ENCODE measurements at places on chromosomes 3 and 15.

DNA sequence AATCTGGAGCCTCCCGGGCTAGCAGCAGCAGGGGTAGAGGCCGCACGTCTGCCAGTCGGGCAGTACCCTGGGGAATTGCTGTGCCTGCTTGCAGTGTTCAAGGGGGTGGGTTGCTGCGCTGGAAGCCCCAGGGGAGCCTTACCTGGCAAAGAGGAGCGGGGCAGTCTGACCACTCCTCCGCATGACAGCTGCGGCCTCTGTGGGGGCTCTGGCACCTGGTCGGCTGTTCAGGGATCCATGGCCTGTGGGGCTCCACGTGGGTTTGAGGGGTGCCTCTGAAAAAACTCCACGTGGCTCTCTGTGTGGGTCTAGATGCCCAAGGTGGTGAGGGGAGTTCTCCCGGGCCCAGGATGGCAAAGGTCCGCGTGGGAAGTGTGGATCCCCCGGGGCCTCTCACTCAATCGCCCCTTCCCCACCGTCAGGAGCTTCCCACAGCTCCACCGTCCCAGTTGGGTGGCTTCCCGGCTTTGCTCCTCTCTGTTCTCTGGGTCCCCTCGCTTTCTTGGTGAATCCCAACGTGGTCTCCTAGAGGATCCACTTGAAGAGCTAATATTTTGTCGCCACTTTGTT is 184.5 kb downstream of the EFHB start:
- DNase-seq = no peak

- no peak for DNase-seq
Measured at GRCh38 chr15:58473724-58474123, 41.9 kb downstream of the LIPC start.

GRCh38 chr15:89367485-89368451 is 33.1 kb upstream of the POLG start:
- no peak for DNase-seq

- no peak for DNase-seq
Measured at GRCh38 chr3:186693843-186694242, 23.3 kb upstream of the KNG1 start.

DNA sequence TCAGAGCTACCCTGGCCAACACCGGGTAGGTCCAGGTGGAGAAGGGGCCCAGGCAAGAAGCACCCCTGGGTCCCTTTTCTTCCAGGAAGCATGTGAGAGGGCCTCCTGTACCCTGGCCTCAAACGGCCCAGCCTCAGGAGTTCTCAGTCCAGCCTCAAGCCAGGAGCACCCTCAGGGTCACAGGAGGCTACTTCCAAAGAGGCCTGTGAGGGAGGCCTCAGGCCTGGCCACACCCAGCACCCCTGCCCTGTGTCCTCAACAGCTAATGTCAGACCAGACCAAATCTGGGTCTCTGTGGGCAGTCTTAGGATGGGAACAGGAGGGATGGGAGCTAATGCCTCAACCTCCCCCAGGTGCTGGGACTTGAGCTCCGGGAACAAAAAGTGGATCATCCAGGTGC is 23.5 kb downstream of the PTH1R start:
- no peak for DNase-seq

GRCh38 chr15:62075595-62076277 is 9.0 kb downstream of the C2CD4A start:
- no peak for DNase-seq

- DNase-seq = no peak
Measured at GRCh38 chr3:138938877-138939560, 7.9 kb downstream of the FOXL2 start.

GRCh38 chr3:277873-278272 is 81.3 kb downstream of the CHL1 start:
- DNase-seq = no peak

GRCh38 chr15:31296646-31297574 is 29.7 kb upstream of the KLF13 start:
- no peak for DNase-seq

- no peak for DNase-seq
Measured at GRCh38 chr3:120983841-120984240, 75.8 kb downstream of the STXBP5L start.

GRCh38 chr15:26113296-26113695 is 250.2 kb upstream of the ATP10A start:
- DNase-seq = no peak

DNA sequence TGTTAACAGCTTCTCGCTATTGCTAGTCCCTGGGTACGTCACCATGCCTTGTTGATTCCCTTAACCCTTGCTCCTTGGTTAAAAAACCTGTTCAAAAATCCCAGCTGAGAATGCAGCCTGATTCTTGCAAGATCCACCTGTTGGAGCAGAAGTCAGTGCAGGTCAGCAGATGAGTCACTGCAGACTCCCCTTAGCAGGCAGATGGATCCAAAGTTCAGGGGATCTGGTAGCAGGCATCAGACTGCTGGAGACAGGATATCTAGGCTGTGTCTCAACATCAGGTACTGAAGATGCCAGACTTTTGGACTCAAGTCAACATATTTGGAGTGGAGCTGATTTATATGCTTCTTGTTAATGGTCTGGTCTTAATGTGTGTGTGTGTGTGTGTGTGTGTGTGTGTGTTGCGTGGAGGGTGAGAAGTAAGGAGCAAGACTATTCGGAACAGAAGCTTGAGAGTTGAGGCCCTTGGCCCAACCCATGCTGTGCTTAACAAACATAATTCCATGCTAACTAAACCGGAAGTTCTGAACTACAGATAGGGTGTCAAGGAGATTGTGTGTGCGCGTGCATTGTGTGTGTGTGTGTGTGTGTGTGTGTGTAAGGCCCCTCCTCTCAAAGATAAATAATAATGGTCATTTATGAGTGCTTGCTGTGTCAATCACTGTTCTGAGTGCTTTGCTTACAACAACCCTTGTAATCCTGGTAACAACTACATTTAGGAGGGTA is 1.0 kb upstream of the C3orf52 start:
- no peak for DNase-seq

- no peak for DNase-seq
Measured at GRCh38 chr15:77706482-77707244, 74.0 kb upstream of the LINGO1 start.

GRCh38 chr3:164539215-164539614 is 539.1 kb downstream of the SI start:
- DNase-seq = no peak

DNA sequence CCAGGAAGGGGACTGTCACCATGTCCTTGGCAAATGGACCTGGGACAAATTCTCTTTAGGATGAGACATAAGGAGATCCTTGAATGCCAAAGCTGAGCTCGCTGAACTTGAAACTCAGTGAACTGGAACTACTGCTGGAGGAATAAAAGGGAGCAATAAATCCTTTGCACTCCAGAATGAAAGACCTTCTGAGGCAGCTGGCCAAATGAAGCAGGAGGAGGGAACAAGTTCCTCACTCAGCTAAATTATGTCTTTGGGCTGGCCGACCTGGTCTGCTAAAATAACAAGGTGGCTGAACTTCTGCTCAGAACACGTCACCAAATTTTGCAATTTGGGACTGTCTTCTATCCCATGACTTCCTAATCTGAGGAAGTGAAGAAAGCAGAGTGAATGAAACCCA is 314.7 kb downstream of the LPP start:
- DNase-seq = no peak

- no peak for DNase-seq
Measured at GRCh38 chr15:78210349-78210717, 24.0 kb downstream of the ACSBG1 start.

- no peak for DNase-seq
Measured at GRCh38 chr15:62846131-62846804, 196.3 kb upstream of the TPM1 start.

GRCh38 chr3:19190602-19191001 is 42.3 kb downstream of the KCNH8 start:
- DNase-seq = no peak

GRCh38 chr3:118688396-118688884 is 346.2 kb downstream of the IGSF11 start:
- no peak for DNase-seq

GRCh38 chr3:139774560-139775302 is 97.0 kb upstream of the NMNAT3 start:
- no peak for DNase-seq

GRCh38 chr3:143147707-143148106 is 28.1 kb downstream of the CHST2 start:
- DNase-seq = no peak

- no peak for DNase-seq
Measured at GRCh38 chr15:99671926-99672635, 61.2 kb downstream of the LYSMD4 start.

GRCh38 chr3:46835491-46835890 is 27.8 kb downstream of the MYL3 start:
- no peak for DNase-seq

- DNase-seq = no peak
Measured at GRCh38 chr3:134883697-134884385, 88.8 kb downstream of the EPHB1 start.

DNA sequence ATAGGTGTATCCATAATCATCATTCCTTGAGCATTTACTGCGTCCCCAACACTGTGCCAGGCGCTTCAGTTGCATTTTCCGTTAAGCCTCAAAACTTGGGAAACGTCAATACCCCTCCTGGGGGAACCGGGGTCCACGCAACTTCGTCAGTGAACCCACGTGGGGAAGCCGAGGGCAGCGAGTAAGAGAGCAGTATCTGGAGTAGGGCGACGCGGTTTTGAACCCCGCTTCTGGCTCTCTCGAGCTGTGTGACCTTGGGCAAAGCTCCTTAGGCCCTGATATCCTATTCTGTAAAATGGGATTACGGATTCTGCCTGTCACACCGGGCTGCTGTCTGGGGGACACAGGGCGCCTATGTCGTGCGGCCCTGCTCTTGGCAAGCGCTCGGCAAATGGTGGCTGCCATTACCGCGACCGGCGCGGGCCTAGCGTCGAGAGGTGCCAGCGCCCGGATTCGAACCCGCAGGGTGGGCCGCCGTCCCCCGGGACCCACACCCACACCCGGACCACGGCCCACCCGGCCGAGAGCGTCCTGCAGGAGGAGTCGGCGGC is 590 bp downstream of the POLG start:
- no peak for DNase-seq

- DNase-seq = no peak
Measured at GRCh38 chr3:194508491-194509453, 22.0 kb upstream of the ATP13A3 start.

DNA sequence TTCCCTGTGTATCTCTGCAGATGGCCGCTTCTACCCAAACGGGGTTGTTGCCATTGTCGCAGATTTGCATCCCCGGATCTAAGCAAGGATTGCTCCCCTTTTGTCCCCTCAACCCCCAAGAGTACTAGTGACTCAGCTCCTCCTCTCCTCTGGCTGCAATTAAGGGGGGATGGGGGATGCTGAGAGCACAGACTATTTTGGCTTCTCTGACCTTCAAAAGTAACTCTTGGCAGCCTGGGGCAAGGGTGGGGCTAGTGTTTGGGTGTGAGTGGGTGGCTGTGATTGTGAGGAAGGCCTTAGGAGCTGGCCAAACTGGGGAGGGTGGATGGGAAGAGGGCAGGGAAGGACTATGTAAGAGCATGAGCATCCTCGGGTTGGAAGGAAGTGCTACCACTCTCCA is 1.2 kb upstream of the MAP1A start:
- no peak for DNase-seq

DNA sequence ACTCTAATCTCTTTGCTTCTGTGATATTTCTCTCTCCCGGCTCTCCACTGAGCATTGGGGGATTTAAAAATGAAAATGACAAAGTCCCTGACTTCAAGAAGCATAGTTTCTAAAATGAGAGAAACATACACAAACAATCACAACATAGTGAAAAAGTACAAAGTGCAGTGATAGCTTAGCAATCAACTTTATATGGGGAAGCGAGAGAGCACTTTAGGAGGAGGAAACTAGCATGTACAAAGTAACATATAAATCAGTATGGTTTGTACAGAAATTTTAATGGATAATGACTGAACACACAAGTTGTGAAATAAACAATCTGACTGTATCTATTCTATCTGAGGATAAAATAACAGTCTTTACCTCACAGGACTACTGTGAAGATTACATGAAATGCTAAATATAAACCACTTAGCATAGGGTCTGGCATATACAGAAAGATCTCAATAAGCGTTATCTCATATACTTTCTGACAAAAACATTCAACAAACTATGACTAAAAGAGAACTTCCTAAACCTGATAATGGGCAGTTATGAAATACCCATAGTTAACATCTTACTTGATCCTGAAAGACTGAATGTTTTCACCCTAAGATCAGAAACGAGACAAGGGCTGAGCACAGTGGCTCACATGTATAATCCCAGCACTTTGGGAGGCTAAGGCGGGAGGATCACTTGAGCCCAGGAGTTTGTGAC is 61.2 kb downstream of the PEAK1 start:
- DNase-seq = no peak

DNA sequence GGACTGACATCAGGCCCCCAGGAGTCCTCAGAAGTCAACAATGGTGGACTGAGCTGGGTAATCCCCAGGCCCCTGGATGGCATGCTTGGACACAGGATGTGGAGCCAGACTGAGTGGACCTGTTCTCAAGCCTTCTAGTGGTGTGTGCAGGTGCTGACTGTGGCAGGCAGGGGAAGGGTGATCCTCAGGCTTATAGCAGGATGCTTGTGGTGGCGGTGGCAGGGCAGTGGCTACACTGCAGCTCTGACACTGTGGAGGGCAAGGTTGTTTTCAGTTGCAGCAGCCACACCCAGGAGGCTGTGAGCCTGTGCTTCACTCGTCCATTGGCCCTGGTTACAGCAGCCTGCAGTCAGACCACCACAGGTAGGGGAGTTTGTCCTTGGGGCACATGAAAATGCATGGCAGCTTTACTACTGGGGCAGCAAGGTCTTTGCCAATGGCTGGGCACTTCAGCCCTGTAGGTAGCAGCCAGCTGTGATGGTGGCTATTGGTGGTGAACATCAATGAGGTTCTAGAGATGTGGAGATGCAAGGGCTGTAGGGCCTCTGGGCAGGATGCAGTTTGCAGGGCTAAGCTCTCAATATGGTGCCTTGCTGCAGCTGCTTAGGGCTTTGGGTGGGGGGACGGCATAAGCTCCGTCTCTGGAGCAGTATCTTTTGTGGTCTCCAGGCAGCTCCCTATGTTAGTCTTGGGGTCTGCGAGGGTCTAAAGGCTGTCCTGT is 17.5 kb upstream of the MYO5A start:
- no peak for DNase-seq

DNA sequence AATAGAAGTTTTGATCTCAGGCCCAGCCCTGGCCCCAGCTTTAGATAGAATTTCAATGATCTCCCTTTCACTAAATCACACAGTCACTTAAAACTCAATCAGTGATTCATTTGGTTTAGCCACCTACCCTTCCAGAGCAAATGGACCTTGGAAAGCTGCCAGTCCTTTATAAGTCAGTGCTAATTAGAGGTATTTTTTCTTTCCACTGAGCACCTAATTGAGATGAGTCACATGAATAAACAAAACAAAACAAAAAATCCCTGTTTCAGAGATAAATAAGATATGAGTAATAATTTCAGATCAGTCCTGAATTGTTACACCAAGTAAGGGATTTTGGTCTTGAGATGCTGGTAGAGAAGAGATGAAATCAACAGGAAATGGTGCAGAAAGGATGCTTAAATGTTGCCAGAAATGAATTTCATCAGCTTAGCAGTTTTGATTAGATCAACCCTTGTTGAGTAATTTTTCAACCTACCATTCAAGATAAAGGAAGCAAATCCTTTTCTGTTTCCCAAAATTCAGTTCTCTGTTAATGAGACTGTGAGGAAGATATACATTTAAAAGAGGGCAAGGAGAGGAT is 352.0 kb upstream of the COL8A1 start:
- no peak for DNase-seq

GRCh38 chr3:193805448-193805847 is 212.4 kb downstream of the OPA1 start:
- DNase-seq = no peak

Measured in stimulated activated CD4-positive, alpha-beta T cell treated with anti-CD3 and anti-CD28 coated beads, TNF-alpha, amount 100 ng/mL, for 1 hour (primary cell).